ENCODE measurements at places on chromosomes 6 and 20.

- DNase-seq, result no peak
Measured at GRCh38 chr6:131042664-131043063, 20.4 kb downstream of the EPB41L2 start.

DNA sequence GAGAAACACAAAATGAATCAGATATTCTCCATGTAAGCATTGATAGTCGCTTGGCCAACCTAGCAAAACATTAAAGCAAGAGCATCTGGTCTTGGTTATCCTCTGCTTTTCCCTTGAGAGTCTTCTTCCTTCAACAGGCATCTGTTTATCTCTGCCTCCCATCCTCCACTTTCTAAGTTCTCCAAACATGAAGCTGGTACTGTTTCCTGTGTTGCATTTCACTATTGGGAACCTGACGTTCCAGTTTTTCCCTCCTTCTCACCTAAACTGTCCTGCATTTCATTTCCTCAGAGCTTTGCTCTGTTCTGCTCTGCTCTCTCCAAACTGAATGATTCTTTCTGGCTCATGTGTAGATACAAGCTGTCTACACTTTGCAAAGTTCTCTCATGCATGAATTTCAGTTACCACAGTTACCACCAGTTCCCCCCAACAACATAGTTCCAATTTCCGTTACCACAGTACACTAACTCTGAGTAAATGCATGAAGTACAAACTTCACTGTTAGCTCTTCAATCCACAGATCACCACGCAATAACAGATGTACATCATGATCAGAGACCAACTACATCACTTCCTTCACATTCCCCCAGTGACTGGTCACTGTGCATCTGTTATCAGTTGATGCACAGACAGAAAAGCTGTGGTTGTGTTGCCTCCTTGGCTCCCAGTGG, 86.7 kb upstream of the F13A1 start:
- peak; percentile 87 for DNase-seq

DNA sequence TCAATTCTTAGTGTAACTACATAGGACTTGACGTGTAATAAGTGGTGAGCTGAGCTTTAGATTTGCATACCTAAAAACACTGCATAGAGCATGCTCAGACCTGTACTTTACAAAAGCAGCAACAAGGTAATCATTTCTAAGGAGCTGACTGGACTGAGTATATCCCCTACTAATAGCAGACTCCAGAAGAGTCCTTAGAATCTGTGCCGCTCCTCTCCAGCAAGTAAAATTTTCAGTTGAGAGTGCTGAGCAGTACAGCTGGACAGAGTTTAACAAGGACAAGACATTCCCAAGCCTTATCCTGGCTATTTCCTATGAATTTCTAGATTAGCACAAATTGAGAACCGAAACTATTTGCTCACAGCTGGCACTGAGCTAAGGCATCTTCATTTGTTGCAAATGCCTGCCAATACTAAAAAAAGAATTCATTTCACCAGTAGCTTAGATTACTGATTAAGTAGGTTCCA, 26.1 kb upstream of the KLHL31 start:
- DNase-seq, result no peak

DNA sequence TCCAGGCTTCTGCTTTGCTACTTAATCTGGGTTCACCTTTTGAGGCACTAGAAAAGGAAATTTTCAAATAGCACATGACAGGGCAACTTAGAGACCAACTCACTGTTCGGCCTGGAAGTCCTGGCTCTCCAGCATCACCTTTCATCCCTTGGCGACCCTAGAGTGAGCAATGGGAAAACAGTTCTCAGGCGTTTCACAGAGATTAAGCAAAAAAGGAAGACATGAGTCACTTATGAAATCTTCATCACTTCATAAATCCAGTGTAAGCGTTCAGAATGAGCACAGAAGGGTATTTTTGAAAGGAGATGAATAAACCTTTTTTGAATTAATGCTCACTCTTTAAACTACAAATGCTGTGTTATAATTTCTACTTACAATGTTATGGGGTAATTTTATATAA, 104.0 kb downstream of the COL12A1 start:
- no peak for DNase-seq

- DNase-seq, result no peak
Measured at GRCh38 chr6:75532521-75532920, 38.9 kb upstream of the FILIP1 start.

- no peak for DNase-seq
Measured at GRCh38 chr6:89385156-89385667, 26.9 kb downstream of the RRAGD start.

DNA sequence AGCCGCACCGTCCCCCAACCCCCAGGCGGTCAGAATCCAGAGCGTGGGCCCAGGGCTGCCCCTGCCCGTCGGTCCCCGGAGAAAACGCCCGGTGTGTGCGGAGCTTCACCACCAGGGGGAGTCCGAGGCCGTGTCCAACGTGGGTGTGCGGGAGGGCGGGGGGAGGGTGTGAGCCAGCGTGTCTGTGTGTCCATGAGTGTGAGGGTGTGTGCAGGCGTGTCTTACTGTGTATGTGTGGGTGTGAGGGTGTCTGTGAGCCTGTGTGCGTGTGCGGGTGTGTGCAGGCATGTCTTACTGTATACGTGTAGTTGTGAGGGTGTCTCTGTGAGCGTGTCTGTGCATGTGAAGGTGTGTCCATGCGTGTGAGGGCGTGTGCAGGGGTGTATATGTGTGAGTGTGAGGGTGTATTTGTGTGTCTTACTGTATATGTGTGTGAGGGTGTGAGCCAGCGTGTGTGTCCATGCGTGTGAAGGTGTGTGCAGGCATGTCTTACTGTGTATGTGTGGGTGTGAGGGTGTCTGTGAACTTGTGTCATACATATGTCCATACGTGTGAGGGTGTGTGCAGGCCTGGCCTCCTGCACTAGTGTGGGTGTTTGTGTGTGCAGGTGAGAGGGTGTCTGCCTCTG, 24.6 kb upstream of the GATA5 start:
- DNase-seq, result peak; percentile 68

- DNase-seq, result peak; percentile 23
Measured at GRCh38 chr6:30260036-30260504, 46.9 kb upstream of the TRIM26 start.

GRCh38 chr6:148291876-148292275, 50.8 kb upstream of the SASH1 start:
- DNase-seq, result no peak

DNA sequence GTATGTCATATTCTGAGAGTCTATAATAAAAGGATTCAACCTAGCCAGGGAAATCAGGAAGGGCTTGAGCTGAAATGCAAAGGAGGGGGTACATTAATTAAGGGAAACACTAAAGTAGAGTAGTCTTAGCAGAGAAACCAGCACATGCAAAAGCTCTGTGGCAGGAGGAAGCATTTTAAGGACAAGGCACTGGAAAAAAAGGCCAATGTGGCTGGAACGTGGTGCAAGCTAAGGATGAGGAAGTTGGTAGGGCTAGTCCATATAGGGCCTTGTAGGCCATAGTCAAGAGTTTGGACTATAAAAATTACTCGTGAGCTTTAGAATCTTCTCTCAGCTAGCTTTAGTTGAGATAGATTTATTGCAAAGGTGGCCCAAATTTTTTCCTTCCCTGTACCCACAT, 75.2 kb upstream of the TOP1 start:
- no peak for DNase-seq

- DNase-seq, result no peak
Measured at GRCh38 chr6:107214655-107215054, 99.3 kb upstream of the BEND3 start.

- no peak for DNase-seq
Measured at GRCh38 chr6:105868823-105869460, 217.2 kb upstream of the PRDM1 start.

DNA sequence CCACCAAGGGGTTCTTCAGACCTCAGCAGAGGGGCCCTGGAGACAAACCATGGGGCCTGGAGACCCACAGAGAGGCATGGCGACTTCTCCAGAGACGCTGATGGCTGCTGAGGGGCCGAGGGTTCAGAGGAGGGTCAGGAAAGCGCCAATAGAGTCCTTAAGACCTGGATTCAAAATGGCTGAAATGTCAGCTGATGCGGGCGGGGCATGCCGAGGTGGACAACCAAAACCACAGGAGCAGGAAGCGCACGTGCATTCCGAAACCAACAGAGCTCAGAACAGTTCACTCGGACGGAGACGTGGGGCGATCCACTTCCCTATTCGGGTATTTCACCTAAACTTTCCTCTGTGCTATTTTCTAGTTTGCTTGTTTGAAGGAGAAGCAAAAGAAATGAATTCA, 99.9 kb upstream of the RIN2 start:
- peak; percentile 61 for DNase-seq

DNA sequence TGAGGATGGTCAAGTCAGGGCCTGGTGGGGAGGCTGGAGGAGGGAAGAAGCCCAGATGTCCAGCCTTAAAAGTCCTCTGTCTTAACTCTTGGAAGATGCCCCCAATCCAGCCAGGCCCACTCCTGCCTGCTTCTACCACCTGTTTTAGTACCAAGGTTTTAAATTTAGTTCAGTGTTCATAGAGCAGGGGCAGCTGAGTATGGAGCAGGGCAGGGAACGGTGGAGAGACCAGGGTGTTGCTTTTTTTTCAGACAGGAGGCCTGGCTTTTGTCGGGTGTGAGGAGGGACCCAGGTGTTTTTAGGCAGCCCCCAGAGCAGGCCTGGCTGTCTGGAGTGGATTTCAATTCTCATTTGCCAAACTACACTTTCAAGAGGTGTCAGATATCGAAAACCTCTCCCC, 278.8 kb downstream of the CDC5L start:
- no peak for DNase-seq

- DNase-seq, result no peak
Measured at GRCh38 chr6:143221698-143222097, 161.0 kb downstream of the AIG1 start.

GRCh38 chr6:13851330-13851729, 37.0 kb upstream of the MCUR1 start:
- no peak for DNase-seq

DNA sequence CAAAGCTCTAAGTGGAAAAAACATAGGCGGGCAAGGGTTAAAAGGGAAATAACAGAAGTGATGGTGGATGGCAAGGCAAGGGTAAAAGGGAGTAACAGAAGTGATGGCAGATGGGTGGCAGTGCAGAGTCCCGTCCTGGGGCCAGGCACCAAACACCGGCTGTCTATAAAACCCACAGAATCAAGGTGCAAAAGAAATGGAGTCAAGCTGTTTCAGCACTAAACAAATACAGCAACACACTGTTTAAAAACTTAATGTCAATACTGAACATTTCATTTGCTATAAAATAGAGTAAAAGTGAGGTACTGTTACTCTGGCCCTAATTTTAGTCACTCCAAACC, 87.6 kb downstream of the MAN1A1 start:
- DNase-seq, result no peak

DNA sequence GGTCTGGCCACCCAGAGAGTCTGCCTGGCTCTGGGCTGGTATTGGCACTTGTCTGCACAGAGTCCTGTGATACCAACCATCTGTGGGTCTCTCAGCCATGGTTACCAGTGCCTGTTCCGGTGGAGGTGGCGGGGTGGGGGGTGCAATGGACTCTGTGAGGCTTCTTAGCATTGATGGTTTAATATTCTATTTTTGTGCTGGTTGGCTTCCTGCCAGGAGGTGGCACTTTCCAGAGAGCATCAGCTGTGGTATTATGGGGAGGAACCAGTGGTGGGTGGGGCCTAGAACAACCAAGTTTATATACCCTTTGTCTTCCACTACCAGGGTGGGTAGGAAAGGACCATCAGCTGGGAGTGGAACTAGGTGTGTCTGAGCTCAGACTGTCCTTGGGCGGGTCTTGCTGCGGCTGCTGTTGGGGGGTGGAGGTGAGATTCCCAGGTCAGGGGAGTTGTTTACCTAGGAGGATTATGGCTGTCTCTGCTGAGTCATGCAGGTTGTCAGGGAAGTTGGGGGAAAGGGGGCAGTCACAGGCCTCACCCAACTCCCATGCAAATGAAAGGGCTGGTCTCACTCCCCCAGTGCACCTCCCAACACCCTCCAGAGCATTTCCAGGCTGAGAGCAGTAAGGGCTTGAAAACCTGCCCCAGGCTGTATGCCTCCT, 117.5 kb downstream of the FLRT3 start:
- no peak for DNase-seq

GRCh38 chr6:153150371-153150751, 19.3 kb upstream of the RGS17 start:
- DNase-seq, result no peak

GRCh38 chr6:144289006-144289405, 3.9 kb downstream of the UTRN start:
- no peak for DNase-seq

DNA sequence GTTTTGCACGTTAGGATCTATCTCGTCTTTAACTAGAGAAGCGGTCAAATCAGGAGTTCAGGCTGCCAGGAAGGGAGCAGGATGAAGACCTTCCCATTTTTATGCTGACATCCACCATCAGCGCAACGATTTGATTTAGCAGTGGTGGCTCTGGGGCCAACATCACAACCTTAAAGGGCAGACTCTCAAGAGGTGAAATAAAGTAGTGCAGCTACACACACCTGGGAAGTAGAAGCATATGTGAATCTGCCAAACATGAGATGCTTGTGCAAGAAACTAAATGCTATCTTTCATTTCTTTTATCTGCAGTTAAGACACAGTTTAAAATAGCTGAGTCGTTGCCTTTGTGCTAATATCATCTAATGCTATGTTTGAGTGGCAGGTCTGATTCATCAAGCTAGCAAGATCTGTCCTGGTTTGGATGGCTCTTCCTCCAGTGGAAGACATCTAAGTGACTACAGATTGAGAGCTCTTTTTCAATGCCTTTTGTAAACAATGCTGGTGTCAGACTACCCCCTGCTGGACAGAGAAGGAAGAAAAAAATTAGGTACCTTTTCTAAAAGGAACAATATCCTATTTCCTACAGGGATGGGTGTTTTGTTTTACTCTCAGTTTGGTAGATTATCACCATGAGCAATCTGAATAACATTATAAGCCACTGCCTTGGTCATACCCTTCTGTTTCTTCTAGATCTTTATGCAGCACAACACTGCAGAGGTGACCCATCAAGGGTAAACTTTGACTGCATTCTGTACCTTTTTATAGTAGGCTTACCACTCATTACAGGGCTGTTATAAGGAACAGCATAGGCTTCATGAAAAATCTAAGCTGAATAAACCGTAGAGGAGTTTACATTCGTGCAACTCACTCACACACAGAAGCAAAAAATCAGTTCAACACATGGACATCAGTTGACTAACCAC, 171.6 kb upstream of the FBXL4 start:
- DNase-seq, result peak; percentile 36

GRCh38 chr6:139640448-139640847, 266.0 kb upstream of the CITED2 start:
- no peak for DNase-seq

DNA sequence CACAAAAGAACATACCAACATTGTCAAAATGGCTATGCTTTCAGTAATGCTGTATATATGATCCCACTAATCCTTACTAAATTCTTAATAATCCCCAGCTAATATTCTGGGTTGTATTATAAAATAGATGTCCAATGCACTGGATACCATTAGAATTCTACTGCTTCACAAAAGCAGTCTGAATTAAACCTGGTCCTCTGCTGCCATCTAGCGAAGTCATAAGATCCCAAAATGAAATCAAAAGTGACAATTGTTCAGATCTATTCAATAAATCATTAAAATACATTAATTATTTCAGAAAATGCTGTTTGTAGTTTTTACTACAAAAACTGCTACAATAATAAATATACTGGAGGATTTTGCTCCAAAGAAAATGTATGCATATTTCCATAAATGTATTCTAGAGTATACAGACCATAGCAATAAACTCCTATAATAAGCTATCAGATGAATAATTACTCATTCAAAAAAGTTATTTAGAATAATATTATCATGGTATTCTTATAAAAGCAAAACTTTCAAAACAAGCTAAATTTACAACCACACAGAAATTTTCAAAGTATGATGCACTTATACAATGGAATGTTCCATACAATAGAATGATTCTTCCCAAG, 92.6 kb downstream of the RNGTT start:
- DNase-seq, result peak; percentile 36

- no peak for DNase-seq
Measured at GRCh38 chr20:21577551-21577950, 63.7 kb upstream of the NKX2-2 start.
